SIG-M5 (cell line): ENCODE measurements at places on chromosomes 11 and 22.

DNA sequence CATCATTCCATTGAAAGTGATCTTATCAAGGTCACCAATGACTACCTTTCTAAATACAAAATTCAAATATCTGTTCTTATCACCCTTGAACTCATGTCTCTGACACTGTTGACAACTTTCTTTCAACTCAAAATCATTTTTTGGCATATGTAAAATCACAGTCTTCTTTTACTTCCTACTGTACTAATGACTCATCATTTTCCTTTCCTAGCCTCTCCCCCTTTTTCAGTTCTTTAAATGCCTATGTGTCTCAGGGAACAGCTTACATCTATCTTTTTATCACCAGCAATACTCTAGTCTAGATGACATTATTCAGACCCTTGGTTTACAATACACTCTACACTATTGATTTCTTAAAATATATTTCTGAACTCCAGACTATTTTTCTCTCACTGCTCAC is 2220.7 kb upstream of the RAG2 start:
- no peak for DNase-seq

DNA sequence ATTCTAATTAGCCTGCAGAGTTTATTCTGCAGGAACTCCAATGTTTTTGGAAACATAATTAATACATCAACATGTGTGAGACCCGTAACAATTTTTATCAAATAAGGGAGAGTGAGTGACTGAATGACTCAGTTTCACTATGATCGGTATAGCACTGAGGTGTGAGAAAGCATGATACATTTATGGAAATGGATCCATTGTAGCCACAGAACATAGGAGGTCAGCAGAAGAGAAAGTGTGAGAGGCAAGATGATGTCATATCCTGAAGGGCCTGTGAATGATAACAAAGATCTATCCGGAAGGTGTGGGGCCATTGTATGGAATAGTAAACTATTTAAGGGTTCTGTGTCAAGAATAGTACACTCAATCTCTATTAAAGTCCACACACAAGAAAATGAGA is 1406.1 kb upstream of the TENM4 start:
- DNase-seq, result no peak

DNA sequence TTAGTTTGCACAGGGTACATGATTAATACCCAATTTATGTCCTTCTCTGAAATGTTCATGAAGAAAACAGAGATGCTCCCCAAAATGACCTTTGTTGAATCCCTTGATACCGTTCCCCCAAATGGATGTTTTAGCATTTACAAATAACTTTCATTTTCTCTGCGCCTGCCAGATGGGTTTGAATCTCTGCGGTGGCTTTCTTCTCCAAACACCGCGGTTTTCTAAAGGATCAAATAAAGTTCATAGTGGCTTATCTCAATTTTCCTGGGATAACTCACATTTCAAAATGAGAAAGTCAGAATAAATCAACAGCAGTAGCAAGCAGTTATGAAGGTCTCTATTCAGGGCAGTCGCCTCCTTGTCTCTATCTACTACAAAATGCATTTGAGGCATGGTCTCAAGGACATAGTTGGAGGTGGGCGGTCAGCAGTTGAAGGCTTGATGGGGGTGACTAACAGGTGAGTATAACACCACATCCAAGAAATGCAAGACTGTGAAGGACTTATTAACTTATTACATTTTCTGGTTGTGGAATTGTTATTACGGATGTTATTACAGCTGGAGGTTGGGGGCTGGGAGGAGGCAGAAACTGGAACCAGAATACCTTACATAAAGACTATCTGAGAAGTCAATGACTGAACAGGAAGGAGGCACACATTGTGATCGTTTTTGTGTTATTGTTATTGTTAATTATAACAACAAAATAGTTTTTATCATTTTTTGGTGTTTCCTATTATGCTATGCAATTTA is 1513.3 kb downstream of the FAM181B start:
- no peak for DNase-seq

GRCh38 chr11:1224111-1224490 is 1.2 kb downstream of the MUC5B start:
- no peak for DNase-seq

GRCh38 chr11:55773138-55773537 is at the start of gene OR5D13:
Gene OR5D13, plus strand, starts transcription at chr11:55773438. Its CDS starts 0 bp downstream, at chr11:55773438.
- no peak for DNase-seq

GRCh38 chr11:115670538-115671205 is 166.5 kb upstream of the CADM1 start:
- no peak for DNase-seq

DNA sequence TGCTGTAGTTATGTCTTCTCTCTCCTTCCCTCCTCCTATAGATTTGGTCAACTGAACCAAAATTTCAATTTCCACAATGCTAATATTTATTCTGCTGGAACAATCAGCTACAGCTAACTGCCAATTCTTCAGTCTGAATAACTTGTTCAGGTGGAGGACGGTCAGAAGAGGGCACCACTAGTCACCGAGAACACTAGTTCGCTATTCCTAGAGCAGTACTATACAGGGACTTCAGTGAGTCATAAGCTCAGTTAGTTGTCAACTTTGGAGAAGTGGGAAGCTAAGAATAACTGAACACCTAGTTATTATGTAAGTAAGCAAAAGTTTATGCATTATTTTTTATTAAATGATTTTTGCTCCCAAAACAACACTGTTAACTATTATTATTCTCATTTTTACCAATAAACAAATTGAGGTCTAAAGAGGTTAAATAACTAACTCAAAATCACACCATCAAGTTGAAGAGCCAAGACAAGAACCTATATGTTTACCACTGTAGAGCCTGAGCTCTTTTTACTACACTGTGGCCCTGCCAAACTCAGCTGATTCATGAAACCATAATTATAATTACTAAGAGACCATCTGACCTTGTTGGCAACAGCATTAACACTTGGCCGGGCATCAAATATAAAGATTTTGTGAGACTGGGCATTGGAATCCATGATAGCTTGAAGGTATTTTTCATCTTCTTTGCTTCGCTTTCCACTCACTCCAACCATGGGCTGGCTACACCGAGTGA is 59.0 kb downstream of the CEP57 start:
- no peak for DNase-seq

- no peak for DNase-seq
These were observed 20.2 kb downstream of the MYO18B start for GRCh38 chr22:25762147-25762546.

- DNase-seq, result no peak
These were observed 54.6 kb downstream of the CHRDL2 start for GRCh38 chr11:74676596-74676995.

DNA sequence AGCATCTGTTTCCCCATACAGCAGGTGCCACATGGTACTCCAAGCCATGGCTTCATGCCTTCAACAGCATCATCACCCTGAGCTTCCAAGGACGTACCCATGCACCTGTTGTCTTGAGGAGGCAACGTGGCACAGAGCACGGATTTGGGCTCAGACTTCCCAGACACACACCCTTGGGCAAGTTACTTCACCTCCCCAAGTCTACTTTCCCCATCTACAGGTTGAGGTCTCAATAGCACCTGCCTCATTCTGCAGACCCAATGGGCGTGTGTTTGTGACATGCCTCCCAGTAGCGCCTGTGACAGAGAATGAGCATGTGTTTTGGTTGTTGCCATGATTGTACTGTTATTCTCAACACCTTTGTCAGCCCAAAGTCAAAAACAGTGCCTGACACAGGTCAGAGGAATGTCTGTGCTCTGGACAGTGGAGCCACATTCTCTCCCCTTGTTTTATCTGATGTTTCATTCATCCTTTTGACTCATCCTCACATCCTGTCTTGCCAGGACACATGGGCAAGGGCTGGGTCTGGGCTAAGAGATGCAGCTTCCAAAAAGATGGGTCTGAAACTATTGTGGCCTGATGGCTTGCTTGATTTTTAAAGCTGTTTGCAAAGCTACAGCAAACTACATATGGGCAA is 53.4 kb upstream of the CCND1 start:
- no peak for DNase-seq

GRCh38 chr11:118892514-118892913 is 8.8 kb downstream of the CXCR5 start:
- DNase-seq, result no peak

DNA sequence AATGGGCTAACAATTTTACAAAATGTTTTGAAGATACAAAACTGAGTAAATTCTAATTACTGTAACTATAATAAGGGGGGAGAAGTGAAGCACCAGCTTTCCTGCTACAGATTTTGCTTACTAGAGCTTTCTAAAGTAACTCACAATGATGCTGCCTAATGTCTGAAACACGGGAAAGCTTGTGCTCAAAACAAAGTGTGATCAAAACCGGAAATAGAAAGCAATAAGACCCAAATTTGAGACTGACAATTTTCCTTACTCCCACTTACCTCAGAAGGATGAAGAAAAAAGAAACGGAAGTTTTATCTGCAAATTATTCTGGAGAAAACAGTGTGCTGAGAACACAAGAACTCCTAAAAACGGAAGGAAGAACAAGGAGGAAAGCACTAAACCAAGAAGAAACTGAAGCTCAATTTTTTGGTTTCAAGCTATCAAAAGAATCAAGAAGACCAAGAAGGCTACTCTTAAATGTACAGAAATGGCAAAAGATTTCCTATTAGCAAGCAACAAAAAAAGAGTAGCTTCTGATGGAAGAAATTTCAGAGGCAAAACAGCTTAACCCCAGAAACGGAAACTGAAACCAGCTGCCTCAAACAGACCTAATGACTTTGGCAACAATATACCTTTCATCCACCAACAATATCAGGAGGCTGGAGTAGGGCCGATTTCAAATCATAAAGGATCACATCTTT is 33.4 kb downstream of the AMBRA1 start:
- DNase-seq, result no peak

- DNase-seq, result no peak
These were observed 151.7 kb downstream of the STK33 start for GRCh38 chr11:8442301-8442700.

DNA sequence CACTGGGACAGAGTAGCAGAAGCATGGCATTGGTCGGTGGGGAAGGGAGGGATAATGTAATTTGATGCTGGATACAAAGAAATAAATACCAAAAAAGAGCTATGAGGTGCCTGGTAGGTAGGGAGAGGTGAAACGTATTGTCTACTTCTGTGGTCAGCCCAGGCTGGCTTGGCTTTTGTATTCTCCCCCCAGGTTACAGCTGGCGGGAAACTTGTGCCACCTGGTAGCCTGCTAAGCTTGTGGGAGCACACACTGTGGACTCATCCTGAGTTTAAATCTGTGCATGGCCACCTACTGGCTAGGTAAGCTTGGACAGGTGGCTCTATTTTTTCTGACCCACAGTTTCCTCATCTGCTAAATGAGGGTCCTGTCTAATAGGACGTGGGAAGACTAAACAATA is 165.2 kb upstream of the E2F8 start:
- DNase-seq, result no peak

- no peak for DNase-seq
These were observed 919.1 kb downstream of the TBC1D22A start for GRCh38 chr22:47681411-47682165.

GRCh38 chr11:10439351-10439750 is 15.7 kb upstream of the AMPD3 start:
- no peak for DNase-seq

DNA sequence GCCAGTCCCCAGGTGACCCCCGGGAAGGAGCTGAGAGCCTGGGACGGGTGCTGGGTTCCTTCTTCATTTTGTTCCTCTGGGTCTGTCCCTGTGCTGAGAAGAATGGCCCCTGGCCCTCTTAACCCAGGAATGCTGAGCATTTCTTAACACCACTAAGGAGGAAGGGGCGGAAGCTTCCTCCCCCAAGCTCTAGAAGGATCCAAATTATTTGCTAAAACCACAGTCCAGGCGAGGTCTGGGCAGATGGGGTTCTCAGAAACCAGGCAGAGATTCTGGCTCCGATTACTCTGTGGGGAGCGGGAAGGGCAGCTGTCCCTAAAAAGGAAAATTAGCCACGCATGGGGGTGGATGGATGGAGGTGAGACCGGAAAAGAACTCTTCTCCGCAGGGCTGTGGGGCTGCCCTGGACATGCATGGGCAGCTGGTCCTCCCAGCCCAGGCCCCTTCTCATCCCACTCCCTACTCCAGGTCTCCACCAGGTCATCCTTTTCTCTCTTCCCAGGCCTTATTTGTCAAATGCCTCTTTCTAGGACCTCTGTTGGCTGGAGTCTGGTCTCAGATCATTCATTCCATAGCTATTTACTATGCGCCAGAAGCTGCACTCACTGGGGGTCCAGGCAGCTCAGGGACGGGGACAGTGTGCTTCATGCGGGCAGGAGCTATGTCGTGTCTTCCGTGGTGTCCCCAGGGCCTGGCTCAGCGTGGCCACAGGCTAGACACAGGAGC is 45.0 kb upstream of the MYH9 start:
- DNase-seq, result no peak

GRCh38 chr11:132140056-132140455 is 769.6 kb downstream of the NTM start:
- DNase-seq, result no peak

- no peak for DNase-seq
These were observed 14.3 kb upstream of the SPI1 start for GRCh38 chr11:47392546-47393162.

DNA sequence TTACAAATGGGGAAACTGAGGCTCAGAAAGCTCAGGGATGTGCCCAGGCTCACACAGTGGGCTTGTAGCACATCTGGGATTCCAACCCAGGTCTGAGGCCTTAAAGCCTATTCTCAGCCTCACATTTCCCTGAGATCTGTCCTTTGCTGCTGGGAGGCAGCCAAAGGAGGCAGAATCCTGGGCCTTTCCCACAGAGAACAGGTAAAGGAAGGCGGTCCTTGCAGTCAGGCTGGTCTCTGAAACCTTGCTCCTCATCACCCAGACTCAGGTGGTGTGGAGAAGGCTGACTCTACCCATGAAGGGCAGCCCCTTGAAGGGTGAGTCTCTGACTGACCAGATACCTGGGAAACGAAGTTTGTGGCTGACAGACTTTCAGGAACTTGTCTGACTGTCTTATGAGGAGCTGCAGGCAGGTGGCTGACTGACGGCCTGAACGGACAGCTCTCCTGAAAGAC is 7.8 kb downstream of the SLCO2B1 start:
- DNase-seq, result no peak
